ENCODE measurements at places on chromosomes 1 and 21.

GRCh38 chr1:160978510-160978927 is 23.9 kb upstream of the ITLN2 start:
- no peak overlapping the region for H3K4me3 ChIP-seq
- H3K27ac ChIP-seq: no peak overlapping the region
- no peak for DNase-seq
- no peaks in the 10 kb centered on the region for H3K36me3 ChIP-seq
- peaks cover 31% of the 10 kb centered on the region for H3K27me3 ChIP-seq

DNA sequence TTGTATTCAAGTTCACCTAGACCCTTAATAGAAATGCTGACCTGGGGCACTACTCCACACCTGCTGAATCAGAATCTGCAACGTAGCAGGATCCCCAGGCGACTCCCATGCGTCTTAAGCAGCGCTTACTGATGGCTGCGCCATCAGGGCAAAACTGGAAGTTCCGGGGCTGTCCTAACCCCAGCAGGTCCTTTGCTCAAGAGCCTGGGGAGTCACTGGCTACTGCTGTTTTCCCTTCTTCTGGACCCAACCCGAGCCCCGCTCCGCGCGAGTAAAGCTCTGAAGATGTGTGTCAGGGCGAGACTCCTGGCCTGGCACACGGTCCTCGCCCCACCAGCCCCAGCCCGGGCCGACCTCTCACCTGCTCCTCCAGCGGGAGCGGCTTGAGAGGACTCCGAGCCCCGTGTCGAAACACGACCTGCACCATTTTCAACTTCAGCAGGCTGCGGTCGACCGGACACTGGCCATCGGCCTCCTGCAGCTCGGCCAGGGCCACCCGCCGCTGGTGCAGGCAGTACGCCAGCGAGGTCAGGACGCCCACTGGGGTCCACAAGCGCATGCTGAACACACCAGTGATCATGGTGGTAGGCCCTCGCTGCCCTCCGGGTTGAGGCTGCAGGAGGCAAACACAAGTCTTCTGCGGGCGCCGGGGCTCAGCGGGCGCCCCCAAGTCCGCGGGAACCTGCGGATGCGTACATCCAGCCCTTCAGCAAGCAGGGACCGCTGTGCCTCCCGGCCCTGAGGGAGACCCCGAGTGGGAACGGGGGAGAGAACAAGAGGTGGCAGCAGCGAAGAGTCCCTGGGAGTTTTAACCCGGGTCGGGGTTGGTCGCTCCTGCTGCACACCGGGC is 630 bp downstream of the ACP6 start:
- peaks cover 12% of the 10 kb centered on the region for H3K27me3 ChIP-seq
- H3K4me1 ChIP-seq: peaks cover 31% of the 10 kb centered on the region
- peak overlapping the region; percentile 86 for H3K27ac ChIP-seq
- peaks cover 1% of the 10 kb centered on the region for H3K36me3 ChIP-seq

- H3K27me3 ChIP-seq: no peaks in the 10 kb centered on the region
- DNase-seq: peak; percentile 60
Measured at GRCh38 chr1:44030605-44031251, 534 bp downstream of the SLC6A9 start.

GRCh38 chr1:78234496-78234895 is 188.7 kb downstream of the GIPC2 start:
- H3K36me3 ChIP-seq: no peaks in the 10 kb centered on the region
- no peak overlapping the region for H3K4me3 ChIP-seq
- H3K27ac ChIP-seq: no peak overlapping the region
- no peaks in the 10 kb centered on the region for H3K4me1 ChIP-seq
- no peaks in the 10 kb centered on the region for H3K27me3 ChIP-seq

DNA sequence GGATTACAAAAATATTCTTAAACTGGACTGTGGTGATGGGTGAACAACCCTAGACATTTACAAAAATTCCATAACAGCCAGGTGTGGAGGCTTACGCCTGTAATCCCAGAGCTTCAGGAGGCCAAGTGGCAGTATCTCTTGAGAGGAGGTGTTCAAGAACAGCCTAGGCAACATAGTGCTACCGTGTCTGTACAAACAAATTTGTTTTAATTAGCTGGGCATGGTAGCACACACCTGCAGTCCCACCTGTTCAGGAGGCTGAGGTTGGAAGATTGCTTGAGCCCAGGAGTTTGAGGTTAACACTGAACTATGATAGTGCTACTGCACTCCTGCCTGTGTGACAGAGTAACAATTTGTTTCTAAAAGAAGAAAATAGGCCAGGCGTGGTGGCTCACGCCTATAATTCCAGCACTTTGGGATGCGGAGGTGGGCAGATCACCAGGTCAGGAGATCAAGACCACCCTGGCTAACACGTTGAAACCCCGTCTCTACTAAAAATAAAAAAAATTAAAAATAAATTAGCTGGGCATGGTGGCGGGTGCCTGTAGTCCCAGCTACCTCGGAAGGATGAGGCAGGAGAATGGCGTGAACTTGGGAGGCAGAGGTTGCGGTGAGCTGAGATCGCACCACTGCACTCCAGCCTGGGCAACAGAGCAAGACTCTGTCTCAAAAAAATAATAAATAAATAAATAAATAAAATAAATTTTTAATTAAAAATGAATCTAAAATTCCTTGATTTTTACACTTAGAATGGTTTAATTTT is 37.1 kb downstream of the ARID4B start:
- DNase-seq: no peak
- no peak overlapping the region for H3K27ac ChIP-seq
- peaks cover 14% of the 10 kb centered on the region for H3K36me3 ChIP-seq
- no peaks in the 10 kb centered on the region for H3K27me3 ChIP-seq
- peaks cover 25% of the 10 kb centered on the region for H3K4me1 ChIP-seq

DNA sequence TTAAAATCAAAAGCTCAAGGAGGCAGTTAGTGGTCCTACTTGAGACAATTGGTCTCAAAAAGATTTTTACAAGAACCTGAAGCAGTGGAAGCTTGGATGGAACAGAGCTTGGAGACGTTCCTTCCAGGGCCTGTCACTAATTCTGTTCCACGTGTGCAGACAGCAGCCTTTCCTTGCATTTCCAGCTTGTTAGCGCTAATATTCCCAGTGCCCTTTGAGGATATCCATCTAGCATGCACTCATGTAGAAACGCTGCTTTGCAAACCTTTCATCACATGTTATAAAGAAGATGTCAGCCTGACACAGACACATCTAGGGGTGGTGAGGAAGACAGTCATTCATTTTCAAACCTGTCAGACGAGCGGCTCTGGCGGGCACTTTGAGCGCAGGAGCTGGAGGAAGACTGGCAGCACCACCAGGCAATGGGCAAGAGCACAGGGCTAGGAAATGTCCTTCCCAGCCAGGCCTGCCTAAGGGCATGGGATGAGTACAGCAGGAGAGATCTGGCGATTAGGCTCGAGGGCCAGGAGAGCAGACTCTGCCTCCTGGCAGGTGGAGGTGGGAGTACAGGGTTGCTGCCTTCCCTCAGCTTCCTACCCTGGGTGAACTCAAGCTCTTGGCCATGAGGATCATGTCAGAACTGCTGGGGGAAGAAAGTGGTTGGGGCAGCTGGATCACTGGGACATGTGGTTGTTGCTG is 55.5 kb downstream of the CASQ2 start:
- H3K36me3 ChIP-seq: no peaks in the 10 kb centered on the region
- H3K4me3 ChIP-seq: no peak overlapping the region

DNA sequence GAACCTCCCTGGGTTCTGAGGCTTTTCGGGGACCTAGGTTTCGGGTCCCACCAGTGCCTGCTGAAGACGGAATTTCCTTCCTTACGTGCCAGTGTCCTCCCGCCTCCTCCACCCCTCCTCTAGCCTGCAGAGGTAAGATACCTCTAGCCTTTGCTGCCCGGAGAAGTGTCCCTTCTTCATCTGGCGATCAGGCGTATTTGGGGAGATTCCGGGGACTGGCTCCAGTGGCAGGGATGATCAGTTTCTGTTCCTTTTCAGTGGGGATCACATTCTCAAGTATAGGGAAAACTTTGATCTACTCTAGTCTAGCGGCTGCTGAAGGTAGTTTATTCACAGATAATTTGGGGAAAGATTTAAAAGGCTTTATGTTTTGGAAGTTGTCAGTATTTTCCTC is 674 bp downstream of the CEP350 start:
- H3K27ac ChIP-seq: peak overlapping the region; percentile 87
- peaks cover 3% of the 10 kb centered on the region for H3K36me3 ChIP-seq
- no peak for DNase-seq

- H3K27me3 ChIP-seq: no peaks in the 10 kb centered on the region
- peaks cover 21% of the 10 kb centered on the region for H3K4me1 ChIP-seq
- no peak overlapping the region for H3K4me3 ChIP-seq
- no peak for DNase-seq
- no peak overlapping the region for H3K27ac ChIP-seq
- H3K36me3 ChIP-seq: peaks cover 40% of the 10 kb centered on the region
Measured at GRCh38 chr1:145947551-145947950, 10.3 kb downstream of the LIX1L start.

- H3K4me3 ChIP-seq: no peak overlapping the region
- peaks cover 11% of the 10 kb centered on the region for H3K4me1 ChIP-seq
- no peak overlapping the region for H3K27ac ChIP-seq
- no peaks in the 10 kb centered on the region for H3K27me3 ChIP-seq
- DNase-seq: no peak
Measured at GRCh38 chr1:44970317-44970716, 16.1 kb downstream of the EIF2B3 start.

GRCh38 chr1:107480548-107481415 is 339.9 kb downstream of the NTNG1 start:
- no peak overlapping the region for H3K27ac ChIP-seq
- no peak overlapping the region for H3K4me3 ChIP-seq
- no peaks in the 10 kb centered on the region for H3K4me1 ChIP-seq
- no peaks in the 10 kb centered on the region for H3K36me3 ChIP-seq
- DNase-seq: no peak

GRCh38 chr21:15688809-15689208 is 41.0 kb upstream of the USP25 start:
- peaks cover 5% of the 10 kb centered on the region for H3K27me3 ChIP-seq
- DNase-seq: no peak
- peaks cover 11% of the 10 kb centered on the region for H3K4me1 ChIP-seq
- no peak overlapping the region for H3K4me3 ChIP-seq
- no peak overlapping the region for H3K27ac ChIP-seq

- no peaks in the 10 kb centered on the region for H3K27me3 ChIP-seq
- no peak overlapping the region for H3K27ac ChIP-seq
- no peak for DNase-seq
- H3K36me3 ChIP-seq: no peaks in the 10 kb centered on the region
Measured at GRCh38 chr1:72140222-72140621, 142.1 kb downstream of the NEGR1 start.

DNA sequence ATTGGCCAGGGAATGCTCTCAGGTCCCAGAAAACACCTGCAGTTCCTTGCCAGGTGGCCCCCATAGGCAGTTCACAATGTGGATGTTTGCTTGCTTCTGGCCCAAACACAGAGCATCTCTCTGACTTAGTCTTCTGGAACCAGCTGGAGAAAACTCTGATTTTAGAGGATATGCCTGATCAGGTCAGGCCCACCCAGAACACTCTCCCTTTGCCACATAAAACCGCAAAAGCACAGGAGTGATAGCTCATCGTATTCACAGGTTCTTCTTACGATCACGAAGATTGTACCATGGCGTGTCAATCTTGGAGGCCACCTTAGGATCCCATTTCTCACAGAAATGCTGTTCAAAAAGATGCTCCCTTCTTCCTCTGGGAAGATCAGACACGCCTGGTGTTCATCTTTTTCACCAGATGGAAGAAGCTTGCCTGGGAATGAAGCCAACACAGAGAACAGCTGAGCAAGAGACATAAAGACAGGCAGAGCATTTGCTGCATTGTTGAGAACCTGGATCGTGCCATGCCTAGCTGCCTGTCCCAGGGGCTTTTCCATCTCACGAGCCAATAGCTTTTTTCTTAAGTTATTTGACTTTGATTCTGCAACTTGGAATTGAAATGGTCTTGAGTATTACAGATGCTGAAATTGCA is 11.6 kb upstream of the CD247 start:
- H3K27me3 ChIP-seq: peaks cover 8% of the 10 kb centered on the region
- peaks cover 4% of the 10 kb centered on the region for H3K4me1 ChIP-seq
- no peak for DNase-seq
- H3K4me3 ChIP-seq: no peak overlapping the region
- no peaks in the 10 kb centered on the region for H3K36me3 ChIP-seq

- H3K36me3 ChIP-seq: no peaks in the 10 kb centered on the region
- no peak overlapping the region for H3K4me3 ChIP-seq
- no peak for DNase-seq
- H3K4me1 ChIP-seq: no peaks in the 10 kb centered on the region
- no peaks in the 10 kb centered on the region for H3K27me3 ChIP-seq
Measured at GRCh38 chr1:37288900-37289299, 185.5 kb upstream of the ZC3H12A start.

- peaks cover 4% of the 10 kb centered on the region for H3K36me3 ChIP-seq
- H3K27me3 ChIP-seq: peaks cover 7% of the 10 kb centered on the region
Measured at GRCh38 chr1:116139592-116140134, 28.5 kb downstream of the MAB21L3 start.

- H3K4me3 ChIP-seq: no peak overlapping the region
- H3K4me1 ChIP-seq: peaks cover 12% of the 10 kb centered on the region
- DNase-seq: no peak
- H3K27ac ChIP-seq: no peak overlapping the region
- no peaks in the 10 kb centered on the region for H3K27me3 ChIP-seq
- peaks cover 7% of the 10 kb centered on the region for H3K36me3 ChIP-seq
Measured at GRCh38 chr1:243312952-243313634, 57.3 kb downstream of the SDCCAG8 start.

GRCh38 chr1:28437924-28438699 is 67.7 kb upstream of the RCC1 start:
- H3K4me3 ChIP-seq: peak overlapping the region; percentile 56
- H3K27me3 ChIP-seq: no peaks in the 10 kb centered on the region
- peaks cover 23% of the 10 kb centered on the region for H3K4me1 ChIP-seq
- DNase-seq: peak; percentile 26
- H3K27ac ChIP-seq: peak overlapping the region; percentile 48

- no peaks in the 10 kb centered on the region for H3K27me3 ChIP-seq
- H3K36me3 ChIP-seq: no peaks in the 10 kb centered on the region
- no peak overlapping the region for H3K4me3 ChIP-seq
- no peak overlapping the region for H3K27ac ChIP-seq
- no peak for DNase-seq
- no peaks in the 10 kb centered on the region for H3K4me1 ChIP-seq
Measured at GRCh38 chr1:219790834-219791615, 137.3 kb downstream of the SLC30A10 start.

GRCh38 chr1:236869911-236870310 is 74.8 kb downstream of the MTR start:
- H3K27me3 ChIP-seq: no peaks in the 10 kb centered on the region
- no peak for DNase-seq
- no peak overlapping the region for H3K27ac ChIP-seq

- H3K36me3 ChIP-seq: peaks cover 26% of the 10 kb centered on the region
- H3K4me1 ChIP-seq: no peaks in the 10 kb centered on the region
- H3K27ac ChIP-seq: no peak overlapping the region
- H3K27me3 ChIP-seq: no peaks in the 10 kb centered on the region
- no peak overlapping the region for H3K4me3 ChIP-seq
- no peak for DNase-seq
Measured at GRCh38 chr21:46191257-46191685, 7.0 kb upstream of the SPATC1L start.

- no peak for DNase-seq
- H3K27ac ChIP-seq: no peak overlapping the region
- no peak overlapping the region for H3K4me3 ChIP-seq
- no peaks in the 10 kb centered on the region for H3K36me3 ChIP-seq
Measured at GRCh38 chr1:178134061-178134460, 40.2 kb downstream of the RASAL2 start.

- no peak overlapping the region for H3K27ac ChIP-seq
Measured at GRCh38 chr1:187045371-187045770, 216.6 kb downstream of the PLA2G4A start.

Measured in activated CD8-positive, alpha-beta T cell treated with anti-CD3 and anti-CD28 coated beads, Interleukin-2, amount 10 ng/mL, durations not matched to agents 7 days and 5 days (primary cell).